ENCODE measurements at places on chromosomes 7 and 10. TPM values are rescaled to one million over a fixed set of nuclear protein-coding genes. Genes with fewer than 3 reads are reported as not detected.
A peak's percentile ranks its signal among the peaks of the same experiment; 100 is the strongest.

The PRLHR gene
- not detected for total RNA-seq

The EN2 gene
- not detected for total RNA-seq

The NCAPG2 gene
- 101 TPM for total RNA-seq

The MRLN gene
- total RNA-seq, result not detected

The CCZ1B gene
- 83.1 TPM for total RNA-seq

- no peak for DNase-seq
Measured at GRCh38 chr10:30366829-30367228, 17.8 kb upstream of the MTPAP start.

- no peak for DNase-seq
Measured at GRCh38 chr10:107767185-107767584, 602.7 kb upstream of the SORCS1 start.

DNA sequence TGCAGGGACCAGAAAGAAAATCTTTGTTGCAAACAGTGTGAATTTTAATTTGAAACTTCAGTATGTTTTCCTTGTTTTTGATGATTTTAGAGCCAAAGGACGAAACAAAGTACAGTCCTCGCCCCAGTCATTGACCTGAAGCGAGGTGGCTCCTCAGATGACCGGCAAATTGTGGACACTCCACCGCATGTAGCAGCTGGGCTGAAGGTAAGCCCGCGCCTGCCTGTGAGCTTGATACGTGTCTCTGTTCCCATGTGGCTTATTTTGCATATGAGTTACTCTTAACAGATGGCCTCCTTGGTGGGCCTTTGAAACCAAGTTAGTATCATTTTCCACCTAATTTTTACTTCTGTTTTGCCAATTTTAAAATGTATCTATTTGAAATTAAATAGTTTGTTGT is 12.3 kb downstream of the RBM17 start:
- DNase-seq, result no peak

- DNase-seq, result no peak
Measured at GRCh38 chr7:134995239-134996096, 9.2 kb downstream of the AGBL3 start.

- DNase-seq, result no peak
Measured at GRCh38 chr10:119248681-119249080, 41.3 kb downstream of the GRK5 start.

DNA sequence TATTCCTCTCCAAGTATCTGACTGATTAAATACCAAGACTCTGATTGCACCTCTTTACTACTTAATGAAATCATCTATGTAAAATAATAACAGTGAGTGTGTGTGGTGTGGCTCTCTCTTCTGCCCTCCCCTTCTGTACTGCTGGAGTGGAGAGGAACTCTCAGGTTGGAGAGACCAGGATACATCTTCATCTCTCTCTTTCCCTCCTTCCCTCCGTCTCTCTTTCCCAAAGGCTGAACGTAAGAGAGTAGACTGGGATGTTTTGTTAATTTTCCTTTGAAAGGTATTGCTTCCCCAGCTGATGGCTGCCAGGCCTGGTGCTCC is 272 bp upstream of the GJC3 start:
- DNase-seq, result no peak

- DNase-seq, result no peak
Measured at GRCh38 chr10:13911821-13912520, 325.2 kb downstream of the PRPF18 start.

DNA sequence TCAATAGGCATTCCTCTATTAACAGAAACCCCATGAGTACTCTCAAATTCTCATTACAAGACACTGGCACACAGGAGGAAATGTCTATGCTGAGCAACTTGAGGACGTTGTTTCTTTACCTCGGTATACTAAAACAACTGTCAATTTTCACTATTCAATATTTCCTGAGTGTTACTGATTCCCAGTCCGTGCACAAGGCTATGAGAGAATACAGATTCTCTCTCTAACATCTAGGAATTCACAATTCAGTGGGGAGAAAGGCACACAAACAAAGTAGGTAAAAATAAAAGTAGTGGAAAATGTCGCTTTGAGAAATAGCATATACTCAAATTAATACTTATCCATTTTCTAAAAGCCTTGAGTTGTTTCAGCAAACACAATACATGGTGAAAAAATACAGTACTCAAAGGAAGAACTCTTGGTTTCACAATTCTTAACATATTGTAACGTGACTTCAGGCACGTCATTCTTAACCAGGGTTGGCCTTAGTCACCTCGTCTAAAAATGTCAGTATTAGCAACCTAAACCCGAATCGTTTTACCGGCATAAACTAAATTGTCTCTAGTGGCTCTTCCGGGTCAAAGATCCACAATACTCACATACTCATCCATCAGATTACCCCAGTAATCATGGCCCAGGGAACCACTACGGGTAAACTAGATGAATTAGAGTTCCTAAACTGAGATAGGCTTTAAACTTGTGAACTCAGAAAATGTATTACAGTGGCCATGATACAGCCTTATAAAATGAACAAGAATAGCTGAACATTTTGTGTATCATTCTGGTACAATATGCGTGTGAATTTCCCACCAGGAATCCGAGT is 1.5 kb downstream of the IPMK start:
- peak; percentile 21 for DNase-seq

DNA sequence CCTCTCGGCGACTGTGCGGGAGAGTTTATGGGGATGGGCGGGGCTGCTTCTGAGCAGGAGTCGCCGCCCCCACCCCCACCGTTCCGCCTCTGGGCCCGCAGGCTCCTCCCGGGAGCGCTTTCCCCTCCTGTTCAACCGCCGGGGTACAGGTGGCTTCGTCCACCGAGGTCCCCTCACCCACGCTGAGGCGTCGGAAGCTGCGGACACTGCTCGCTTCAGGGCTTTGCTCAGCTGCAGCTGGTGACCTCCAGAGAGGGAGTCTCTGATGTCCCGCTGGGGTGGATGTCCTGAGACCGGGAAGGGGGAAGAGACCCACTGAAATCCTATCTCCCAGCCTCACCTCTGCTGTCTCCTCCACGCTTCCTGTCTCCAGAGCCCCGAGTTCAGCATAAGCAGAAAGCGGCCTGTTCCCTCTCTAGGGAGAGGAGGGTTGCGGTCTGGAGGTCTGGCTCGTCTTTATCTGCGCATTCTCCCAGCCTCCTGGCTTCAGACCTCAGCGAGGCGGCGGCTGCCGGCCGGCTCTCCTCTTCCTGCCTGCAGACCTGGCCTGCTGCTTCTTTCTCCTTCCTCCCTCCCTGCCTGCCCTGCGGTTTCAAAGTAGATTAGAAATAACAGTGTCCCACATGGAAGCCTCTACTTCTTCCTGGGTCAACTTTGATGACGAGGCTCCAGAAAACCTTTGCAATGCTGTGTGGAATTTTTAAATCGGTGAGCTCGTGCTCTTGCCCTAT is 1.8 kb downstream of the CYP2E1 start:
- no peak for DNase-seq

- no peak for DNase-seq
Measured at GRCh38 chr10:109886781-109887140, 36.5 kb downstream of the XPNPEP1 start.

- DNase-seq, result no peak
Measured at GRCh38 chr7:101565601-101566209, 63.4 kb downstream of the MYL10 start.

DNA sequence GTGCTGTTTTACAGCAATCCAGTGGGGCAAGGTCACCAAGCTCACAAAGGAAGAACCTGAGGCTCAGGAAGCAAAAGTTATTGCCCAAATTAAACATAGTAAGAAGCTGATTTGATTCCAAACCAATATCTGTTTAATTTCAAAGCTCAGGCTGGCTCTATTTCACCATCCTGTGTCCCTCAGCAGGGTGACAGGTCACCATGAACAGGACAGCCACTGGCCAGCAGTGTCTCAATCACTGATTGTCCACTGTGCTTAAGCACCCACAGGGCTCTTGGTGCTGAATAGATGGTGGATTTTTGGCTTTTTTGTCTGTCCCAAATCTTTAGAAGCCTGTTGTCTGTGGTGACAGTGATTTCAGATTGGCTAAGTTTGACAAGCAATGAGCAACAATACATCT is 146.4 kb upstream of the ZNF32 start:
- DNase-seq, result no peak
